Stimulated activated CD8-positive, alpha-beta memory T cell treated with anti-CD3 and anti-CD28 coated beads, Interleukin-12 subunit alpha, Interleukin-12 subunit beta, amount 100 ng/mL, for 4 hours (primary cell): ENCODE measurements at places on chromosomes 3 and 15.

DNA sequence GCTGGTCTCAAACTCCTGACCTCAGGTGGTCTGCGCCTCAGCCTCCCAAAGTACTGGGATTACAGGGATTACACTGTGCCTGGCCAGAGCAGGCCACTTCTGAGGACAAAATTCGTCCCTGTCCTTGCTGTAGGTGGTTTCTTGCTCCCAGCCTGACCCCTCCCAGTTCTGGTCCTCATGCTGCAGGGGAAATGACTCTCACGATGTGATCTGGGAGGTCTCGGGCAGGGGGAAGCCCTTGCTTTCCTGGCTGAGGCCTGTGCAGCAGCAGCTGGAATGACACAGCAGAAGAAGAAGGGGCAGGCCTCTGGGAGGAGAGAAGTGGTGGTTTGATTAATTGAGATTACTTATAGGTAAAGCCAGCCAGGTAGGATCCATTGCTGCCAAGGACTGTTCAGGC is 39.3 kb downstream of the MEGF11 start:
- DNase-seq, result no peak

- DNase-seq, result no peak
Measured at GRCh38 chr3:188271226-188271914, 117.4 kb downstream of the LPP start.

DNA sequence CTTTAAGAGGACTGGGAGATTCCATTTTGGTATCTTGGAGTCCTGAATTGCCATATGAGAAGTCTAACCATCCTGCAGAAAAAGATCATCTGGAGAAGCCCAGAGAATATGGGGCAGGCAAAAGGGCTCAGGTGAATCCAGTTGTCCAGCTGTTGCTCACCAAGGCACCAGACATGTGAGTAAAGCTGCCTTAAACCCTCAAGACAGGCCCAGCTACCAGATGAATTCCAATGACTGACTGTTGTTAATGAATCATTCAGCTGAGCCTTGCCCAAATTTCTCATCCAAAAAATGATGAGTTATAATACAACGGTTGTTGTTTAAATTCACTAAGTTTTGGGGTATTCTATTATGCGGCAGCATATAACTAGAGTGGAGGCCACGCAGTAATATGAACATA is 22.0 kb upstream of the NANOGP8 start:
- DNase-seq, result no peak

DNA sequence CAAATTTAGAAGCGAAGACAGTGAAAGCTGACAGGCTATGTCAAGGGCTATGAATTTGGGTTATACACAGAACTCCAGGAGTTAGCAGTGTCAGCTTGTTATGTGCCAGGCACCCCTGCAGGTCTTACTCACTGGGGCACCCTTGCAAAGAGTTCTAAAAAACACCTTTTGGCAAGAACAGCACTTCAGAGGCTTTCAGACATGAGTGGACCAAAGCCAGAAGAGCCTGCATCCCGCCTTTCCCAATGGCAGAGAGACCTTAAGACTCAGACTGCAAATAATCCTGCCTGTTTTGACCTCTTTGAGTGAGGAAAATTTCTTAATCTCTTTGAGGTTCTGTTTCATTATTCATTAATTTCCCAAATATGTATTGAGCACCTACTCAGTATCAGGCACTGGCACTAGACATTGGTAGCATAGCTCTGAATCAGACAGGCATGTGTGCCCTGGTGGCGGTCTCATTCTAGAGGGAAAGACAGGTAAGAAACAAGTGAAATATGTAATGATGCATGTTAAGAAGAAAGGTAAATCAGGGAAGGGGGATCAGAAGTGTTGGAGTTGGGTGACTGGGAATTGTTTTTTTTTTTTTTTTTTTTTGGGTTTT is 280.0 kb downstream of the KBTBD8 start:
- DNase-seq, result no peak

- DNase-seq, result no peak
Measured at GRCh38 chr3:57826245-57826951, 70.3 kb downstream of the SLMAP start.

GRCh38 chr15:101170568-101171350 is 81.1 kb downstream of the CHSY1 start:
- no peak for DNase-seq

GRCh38 chr3:64408770-64409169 is 183.5 kb upstream of the PRICKLE2 start:
- no peak for DNase-seq

GRCh38 chr15:25946241-25946805 is 83.2 kb upstream of the ATP10A start:
- DNase-seq, result no peak
